ENCODE measurements at places on chromosomes 3 and 15. TPM values are rescaled to one million over a fixed set of nuclear protein-coding genes. Genes with fewer than 3 reads are reported as not detected.

Gene COMMD2
- total RNA-seq, result 19.5 TPM

Gene HRG
- not detected for total RNA-seq

Gene RPS27L
- total RNA-seq, result 104 TPM

Gene ANKRD63
- not detected for total RNA-seq

Gene NANOGP8
- total RNA-seq, result not detected

Gene LRRIQ4
- not detected for total RNA-seq

Gene LDHAL6B
- not detected for total RNA-seq

Gene UCN2
- total RNA-seq, result 0.48 TPM

Gene CADM2
- total RNA-seq, result 0.65 TPM

Gene ABHD14A
- total RNA-seq, result 12.5 TPM

Gene ZBTB20
- 84.2 TPM for total RNA-seq

DNA sequence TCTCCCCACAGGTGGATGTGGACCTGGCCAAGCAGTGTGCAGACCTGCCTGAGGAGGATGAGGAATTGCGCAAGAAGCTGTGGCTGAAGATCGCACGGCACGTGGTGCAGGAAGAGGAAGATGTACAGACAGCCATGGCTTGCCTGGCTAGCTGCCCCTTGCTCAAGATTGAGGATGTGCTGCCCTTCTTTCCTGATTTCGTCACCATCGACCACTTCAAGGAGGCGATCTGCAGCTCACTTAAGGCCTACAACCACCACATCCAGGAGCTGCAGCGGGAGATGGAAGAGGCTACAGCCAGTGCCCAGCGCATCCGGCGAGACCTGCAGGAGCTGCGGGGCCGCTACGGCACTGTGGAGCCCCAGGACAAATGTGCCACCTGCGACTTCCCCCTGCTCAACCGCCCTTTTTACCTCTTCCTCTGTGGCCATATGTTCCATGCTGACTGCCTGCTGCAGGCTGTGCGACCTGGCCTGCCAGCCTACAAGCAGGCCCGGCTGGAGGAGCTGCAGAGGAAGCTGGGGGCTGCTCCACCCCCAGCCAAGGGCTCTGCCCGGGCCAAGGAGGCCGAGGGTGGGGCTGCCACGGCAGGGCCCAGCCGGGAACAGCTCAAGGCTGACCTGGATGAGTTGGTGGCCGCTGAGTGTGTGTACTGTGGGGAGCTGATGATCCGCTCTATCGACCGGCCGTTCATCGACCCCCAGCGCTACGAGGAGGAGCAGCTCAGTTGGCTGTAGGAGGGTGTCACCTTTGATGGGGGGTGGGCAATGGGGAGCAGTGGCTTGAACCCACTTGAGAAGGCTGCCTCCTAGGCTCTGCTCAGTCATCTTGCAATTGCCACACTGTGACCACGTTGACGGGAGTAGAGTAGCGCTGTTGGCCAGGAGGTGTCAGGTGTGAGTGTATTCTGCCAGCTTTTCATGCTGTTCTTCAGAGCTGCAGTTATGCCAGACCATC lies 8.6 kb downstream of the VPS18 start:
- peak; percentile 92 for DNase-seq

DNA sequence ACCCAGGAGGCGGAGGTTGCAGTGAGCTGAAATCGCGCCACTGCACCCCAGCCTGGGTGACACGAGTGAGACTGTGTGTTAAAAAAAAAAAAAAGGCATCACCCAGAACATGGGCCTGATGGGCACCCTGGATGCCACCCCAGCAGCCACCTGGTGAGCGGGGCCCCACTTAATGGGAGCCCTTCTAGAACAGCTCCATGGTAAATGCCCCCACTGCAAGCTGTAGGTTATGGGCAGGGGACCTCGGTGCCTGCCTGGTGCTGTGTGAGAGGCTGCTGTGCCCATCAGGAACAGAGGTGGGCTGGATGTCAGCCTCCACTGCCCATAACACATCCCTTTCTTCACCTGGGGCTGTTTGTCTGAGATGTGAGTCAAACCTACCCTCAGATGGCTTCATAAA lies 156.2 kb upstream of the MEF2A start:
- no peak for DNase-seq

DNA sequence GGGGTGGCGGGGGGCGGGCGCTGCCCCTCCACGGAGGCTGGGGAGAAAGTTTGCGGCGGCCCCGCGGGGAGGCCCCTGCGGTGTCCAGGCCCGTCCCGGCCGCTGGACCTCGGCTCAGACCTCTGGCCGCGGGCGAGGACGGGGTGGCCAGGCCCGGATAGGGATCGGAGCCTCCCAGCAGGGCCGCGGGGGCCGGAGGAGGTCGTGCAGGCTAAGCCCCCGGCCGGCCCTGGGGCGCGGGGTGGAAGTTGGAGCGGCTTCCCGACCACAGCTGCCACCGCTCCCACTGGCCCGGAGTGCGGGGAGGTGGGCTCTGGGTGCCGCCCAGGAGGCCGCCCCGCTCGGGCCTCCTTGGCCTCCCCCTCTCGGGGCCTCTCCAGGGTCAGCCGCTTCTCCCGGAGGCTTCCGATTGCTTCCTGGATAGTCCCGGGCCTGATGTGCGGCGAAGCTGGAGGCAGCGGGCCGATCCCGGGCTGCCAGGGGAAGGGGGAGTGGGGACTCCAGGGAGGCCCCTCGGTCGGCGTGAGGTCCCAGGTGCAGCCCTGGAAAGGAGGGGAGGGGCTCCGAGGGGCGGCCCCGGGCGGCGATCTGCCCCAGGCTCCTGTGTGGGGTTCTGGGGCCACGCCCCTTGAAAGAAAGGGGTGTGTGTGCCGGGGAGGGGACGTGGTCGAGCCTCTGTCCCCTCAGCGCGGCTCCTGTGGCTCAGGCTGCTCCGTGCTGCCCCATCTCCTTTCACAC lies 907 bp downstream of the PLXNA1 start:
- no peak for DNase-seq

DNA sequence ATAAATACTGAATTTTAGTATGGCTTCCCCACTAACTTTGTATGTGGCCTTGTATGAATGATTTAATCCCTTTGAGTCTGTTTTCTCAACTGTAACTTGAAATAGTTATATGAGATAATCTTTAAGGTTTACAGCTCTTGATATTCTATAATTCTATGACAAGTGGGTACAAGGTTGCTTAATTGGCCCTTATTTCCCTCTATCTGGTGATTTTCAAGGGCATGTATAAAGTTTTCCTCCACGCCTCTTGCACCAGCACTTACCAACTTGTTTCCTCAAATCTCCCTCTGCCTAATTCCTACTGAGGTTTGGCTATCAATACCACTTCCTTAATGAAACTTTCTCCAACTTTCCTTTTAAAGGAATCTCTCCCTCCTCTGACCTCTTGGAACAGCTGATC lies 112.9 kb downstream of the ISL2 start:
- DNase-seq, result no peak

- no peak for DNase-seq
These were observed 479.0 kb downstream of the GABRG3 start for GRCh38 chr15:27449941-27450340.

- no peak for DNase-seq
These were observed 27.7 kb downstream of the CCDC54 start for GRCh38 chr3:107404727-107405469.

GRCh38 chr15:72536506-72536905 lies 62.4 kb downstream of the ARIH1 start:
- no peak for DNase-seq

GRCh38 chr3:149575961-149576564 lies 81.8 kb downstream of the WWTR1 start:
- no peak for DNase-seq

DNA sequence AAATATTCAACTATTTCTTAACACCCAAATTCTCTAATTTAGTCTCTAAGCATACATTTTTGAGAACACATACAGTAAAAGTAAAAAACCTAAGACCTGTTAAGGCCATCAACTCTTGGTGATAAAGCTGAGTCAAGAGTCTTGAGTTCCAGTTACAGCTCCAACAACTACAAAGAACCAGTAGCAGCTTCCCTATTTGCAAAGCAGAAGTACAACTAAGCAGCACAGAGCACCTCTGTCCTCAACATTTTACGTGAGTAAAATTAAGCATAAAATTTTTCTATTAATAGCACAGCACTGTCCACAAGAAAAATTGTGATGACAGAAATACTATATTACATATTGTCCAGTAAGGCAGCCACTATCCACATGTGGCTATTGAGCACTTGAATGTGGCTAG lies 4.4 kb downstream of the PCOLCE2 start:
- no peak for DNase-seq

DNA sequence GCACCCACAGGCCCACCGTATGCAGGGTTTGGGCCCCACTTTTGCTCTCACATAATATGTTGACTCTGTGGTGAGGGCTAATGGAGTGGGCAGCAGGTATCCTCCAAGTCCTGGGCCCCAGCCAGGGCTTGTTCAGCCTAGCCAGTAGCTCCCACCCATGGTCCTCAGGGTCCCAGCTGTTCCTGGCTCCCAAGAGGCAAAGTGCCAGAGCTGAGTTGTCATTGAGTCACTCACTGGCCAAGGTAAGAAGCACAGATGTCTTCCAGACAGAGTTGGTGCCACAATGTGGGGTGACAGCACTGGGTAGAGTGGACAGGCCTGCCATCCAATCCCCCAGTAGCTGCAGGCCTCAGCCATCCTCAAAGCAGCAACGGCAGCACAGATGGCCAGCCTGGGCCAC lies 4.3 kb downstream of the SHF start:
- no peak for DNase-seq

- DNase-seq, result no peak
These were observed 106.5 kb upstream of the CMC1 start for GRCh38 chr3:28134792-28135375.

DNA sequence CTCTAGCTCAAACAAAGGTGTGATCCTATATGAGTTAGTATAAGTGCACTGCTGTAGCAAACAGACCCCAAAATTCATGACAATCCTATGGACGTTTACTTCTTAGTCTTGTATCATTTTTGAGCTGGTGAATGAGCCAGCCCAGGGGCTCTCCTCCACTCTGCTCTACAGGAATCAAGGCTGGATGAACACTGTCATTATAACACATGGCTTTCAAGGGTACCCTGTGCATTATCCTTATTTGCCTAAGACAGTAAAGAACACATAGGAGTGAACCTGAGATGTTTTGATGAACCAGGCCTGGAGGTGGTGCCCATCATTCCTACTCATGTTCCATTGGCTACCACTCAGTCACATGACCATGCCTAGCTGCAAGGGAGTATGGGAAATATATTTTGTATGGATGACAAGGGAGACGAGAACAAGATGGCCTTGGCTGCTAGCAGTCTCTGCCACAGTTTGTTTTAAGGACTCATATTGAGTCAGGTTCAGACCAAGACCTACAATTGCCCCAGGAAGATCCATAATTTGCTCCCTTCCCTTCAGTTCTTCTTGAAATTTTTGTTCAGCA lies 107.4 kb upstream of the HES1 start:
- no peak for DNase-seq

- DNase-seq, result no peak
These were observed 100.7 kb downstream of the RBMS3 start for GRCh38 chr3:29381595-29381994.

GRCh38 chr15:63896336-63897115 lies 62.8 kb upstream of the HERC1 start:
- DNase-seq, result no peak

DNA sequence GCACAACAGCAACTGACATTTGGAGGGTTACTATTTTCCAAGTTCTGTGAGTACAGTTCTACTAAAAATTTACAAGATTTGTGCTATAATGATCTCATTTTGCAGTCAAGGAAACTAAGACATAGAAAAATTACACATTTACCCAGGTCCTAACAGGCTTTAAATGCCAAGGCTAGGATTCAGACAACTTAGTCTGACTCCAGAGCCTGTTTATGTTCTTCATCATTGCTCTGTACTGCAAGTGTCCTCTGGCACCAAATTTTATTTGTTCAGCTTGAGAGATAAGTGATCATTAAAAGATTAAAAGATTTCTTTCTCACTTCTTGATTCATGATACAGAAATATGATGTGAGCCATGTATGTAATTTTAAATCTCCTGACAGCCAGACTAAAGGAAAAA lies 290.8 kb downstream of the UBE2E2 start:
- DNase-seq, result no peak

GRCh38 chr15:31461911-31462480 lies 135.4 kb downstream of the KLF13 start:
- peak; percentile 68 for DNase-seq

- DNase-seq, result no peak
These were observed 47.3 kb downstream of the IQSEC1 start for GRCh38 chr3:13025778-13026518.

GRCh38 chr3:184757022-184757651 lies 45.3 kb upstream of the MAGEF1 start:
- peak; percentile 84 for DNase-seq

DNA sequence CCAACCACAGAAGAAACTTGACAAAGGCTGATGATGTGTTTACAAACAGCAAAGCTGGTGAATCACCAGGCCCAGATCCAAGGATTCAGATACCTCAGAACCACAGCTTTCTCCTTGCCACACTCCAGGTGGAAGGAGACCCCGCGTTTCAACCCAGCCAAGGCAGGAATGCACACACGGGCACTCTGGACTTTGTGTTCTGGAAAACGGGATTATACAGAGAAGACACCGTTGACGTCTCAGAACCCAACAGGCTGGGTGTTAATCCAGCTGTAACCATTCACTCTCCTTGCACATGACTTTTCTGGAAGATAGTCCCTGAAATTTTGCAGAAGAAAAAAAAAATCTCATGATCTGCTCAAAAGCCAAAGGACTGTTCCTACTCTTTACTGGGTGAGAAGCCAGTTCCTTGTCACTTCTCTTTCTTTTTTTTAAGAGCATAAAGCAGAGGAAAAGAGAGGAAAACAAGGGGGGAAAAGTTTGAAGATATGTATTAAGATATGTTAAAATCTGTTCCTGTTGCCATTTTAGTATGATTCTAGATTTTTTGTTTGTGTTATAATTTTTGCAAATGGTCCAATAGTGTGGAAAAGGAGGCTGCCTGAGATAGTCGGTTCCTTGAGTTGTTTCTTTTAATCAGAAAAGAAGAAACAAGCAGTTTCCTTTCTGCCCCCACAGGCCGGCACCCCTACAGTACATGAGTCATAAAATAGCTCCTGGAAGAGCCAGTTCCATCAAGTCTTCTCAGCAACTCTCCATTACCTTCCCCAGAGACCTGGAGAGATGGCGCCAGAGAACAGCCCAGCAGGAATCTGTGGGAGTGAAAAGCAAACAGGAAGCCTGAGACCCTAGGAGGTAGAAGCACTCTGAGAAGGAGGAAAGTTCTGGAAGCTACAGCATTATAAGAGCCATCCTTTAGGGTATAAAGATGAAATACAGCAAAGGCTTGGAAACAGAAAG lies 73.1 kb downstream of the RORA start:
- DNase-seq, result peak; percentile 78

GRCh38 chr3:143207338-143207961 lies 87.9 kb downstream of the CHST2 start:
- no peak for DNase-seq

- peak; percentile 77 for DNase-seq
These were observed 815 bp downstream of the ULK4 start for GRCh38 chr3:41960826-41961750.

GRCh38 chr15:99762288-99762687 lies 29.1 kb upstream of the LYSMD4 start:
- no peak for DNase-seq

DNA sequence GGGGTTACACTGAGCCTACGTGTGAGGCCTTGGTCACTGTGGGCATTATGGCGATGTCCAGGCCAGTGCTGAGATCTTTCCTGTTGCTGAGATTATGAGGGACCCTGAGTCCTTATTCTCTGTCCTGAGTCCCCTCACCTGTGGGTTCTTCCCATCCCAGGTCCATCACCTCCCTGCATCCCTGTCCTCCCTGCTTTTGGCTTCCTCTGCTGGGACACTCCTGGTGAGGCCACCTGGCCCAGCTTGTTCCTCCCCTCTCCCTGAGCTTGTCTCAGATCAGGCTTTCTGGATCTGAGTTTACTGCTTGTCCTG lies 36.1 kb downstream of the AMOTL2 start:
- peak; percentile 55 for DNase-seq
